Naive thymus-derived CD8-positive, alpha-beta T cell (primary cell): ENCODE measurements at places on chromosomes 5 and 9.

DNA sequence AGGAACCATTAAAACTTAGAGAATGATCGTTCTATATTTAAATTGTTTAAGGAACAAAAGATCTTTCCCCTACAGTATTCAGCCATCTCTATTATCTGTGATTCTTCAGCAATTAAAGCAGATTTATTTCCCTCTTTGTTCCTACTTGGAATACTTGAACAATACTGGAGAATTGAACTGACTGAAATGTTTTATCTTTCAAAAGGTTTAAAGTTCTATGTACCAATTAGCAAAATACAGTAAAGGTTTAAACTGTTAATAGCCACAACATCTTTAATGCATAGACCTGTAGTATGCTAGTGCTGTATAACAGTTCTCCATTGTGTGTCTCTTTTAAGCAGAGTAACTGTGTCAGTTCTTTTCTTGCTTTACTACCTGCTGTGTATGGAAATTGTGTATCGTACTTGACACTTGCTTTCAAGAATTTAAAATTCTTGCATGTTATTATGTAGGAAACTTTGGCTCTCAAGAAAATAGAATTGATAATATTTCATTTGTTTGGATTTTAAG, 54.0 kb downstream of the NDUFS4 start:
- no peak for DNase-seq

- no peak for DNase-seq
These were observed 141.6 kb upstream of the SPRY4 start for GRCh38 chr5:142466195-142466971.

DNA sequence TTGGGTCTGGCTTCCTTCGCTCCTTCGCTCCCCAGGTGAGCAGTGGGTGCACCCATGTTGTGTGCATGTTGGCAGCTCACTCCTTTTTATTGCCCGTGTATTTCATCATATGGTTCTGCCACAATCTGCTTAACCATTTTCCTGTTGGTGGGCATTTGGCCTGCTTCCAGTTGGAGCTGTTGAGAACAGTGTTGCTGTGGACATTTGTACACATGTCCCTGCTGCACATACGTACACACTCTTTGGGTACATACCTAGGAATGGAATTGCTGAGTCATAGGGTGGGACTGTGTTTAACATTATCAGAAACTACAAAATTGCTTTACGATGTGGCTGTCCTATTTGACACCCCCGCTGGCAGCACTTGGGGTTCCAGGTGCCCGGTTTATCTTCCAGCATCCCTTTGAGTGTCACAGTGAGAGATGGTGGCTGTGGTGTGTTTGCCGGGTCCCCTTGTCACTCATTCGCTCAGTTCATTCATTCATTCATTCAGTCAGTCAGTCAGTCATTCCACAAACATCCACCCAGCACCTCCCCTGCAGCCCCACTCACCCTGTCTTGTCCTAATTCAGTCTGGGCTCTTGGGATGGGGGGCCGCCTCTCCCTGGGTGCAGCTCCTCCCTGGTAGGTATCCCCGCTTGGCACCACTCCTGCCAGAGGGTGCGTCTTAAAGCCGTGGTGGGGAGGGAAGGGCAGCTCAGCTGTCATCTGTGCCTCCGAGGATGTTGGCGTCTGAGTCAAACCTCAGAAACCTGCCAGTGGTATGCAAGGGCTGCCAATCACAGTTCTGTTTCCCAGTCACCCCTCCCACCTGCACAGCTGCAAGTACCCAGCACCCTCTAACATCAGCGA, 7.9 kb upstream of the FIBCD1 start:
- no peak for DNase-seq

DNA sequence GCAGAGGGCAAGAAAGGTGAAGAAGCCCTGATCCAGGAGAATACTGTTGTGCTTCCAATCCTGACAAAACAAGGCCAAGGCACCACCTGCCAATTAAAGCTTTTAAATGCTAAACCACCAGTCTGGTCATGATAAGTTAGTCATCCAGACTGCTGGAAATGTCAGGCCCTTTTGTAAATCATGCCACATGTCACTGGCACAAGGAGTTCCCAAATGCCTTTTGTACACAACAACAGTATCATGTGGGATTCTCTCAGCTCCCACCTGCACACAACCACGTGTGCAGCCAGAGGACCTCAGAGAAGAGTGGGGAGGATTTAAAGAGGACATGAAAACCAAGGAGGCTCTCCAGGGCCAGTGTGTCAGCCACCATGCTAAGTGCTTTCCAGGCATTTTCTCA, 99.3 kb downstream of the CDK5RAP2 start:
- no peak for DNase-seq

DNA sequence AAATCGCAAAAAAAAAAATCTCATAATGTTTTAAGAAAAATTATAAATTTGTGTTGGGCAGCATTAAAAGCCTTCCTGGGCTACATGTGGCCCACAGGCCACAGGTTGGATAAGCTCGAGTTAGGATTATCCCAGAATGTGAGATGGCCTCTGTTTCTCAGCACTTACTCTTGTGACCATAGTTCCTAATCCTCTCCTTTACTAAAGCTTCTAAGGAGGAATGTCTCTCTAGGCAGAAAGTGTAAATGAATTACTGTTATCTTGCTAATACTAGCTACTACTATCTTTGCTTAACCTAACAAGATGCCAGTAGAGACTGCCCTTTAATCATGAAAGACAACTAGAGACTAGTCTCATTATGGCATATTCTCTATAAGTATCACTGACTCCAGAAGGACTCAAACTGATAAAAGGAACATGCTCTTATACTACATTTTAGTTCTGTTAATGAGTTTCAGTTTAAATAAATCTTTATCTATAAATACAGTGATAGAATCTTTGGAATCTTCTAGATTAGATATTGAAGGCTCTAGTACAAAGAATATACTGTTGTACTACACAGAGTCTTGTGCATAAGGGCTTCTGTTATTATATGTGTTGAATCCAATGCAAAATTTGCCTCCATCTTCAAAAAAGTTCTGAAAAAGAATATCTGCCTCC, 13.8 kb downstream of the INVS start:
- DNase-seq = no peak

DNA sequence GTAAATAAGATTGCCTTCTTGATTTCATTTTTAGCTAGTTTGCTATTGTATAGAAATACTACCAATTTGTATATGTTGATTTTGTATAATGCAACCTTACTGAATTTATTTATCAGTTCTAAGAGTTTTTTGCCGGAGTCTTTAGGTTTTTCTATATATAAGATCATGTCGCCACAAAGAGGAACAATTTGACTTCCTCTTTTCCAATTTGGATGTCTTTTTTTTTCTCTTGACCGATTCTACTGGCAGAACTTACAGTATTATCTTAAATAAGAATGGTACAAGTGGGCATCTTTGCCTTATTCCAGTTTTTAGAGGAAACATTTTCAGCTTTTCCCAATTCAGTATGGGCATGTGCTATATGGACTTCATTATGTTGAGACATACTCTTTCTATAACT, 624.7 kb upstream of the ACO1 start:
- no peak for DNase-seq

- no peak for DNase-seq
These were observed 215.8 kb downstream of the CEMIP2 start for GRCh38 chr9:71552480-71552879.

- no peak for DNase-seq
These were observed 366.6 kb downstream of the OSTF1 start for GRCh38 chr9:75454891-75455290.

- DNase-seq = no peak
These were observed at the start of gene PCDHB10 for GRCh38 chr5:141192110-141192725. PCDHB10 (plus strand) TSS chr5:141192353; CDS start chr5:141192553, 200 bp downstream.

- no peak for DNase-seq
These were observed 47.7 kb downstream of the PWWP2A start for GRCh38 chr5:160071516-160071915.

DNA sequence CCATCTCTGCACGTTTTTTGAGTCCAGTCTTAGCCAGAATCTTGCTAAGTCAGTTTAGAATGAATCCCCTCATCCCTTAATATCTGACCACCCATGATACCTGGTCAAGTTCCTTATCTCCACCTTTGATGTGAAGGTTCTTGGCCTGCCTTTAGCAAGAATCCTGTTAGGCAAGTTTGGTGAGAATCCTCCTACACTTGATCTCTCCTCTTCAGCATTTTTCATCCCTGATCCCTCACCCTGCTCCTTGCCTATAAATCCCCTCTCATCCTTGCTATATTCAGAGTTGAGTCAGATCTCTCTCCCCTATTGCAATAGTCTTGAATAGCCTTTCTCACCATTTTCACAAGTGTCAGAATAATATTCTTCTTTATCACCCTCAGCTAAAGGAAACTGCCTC, 31.0 kb downstream of the SMIM23 start:
- no peak for DNase-seq

DNA sequence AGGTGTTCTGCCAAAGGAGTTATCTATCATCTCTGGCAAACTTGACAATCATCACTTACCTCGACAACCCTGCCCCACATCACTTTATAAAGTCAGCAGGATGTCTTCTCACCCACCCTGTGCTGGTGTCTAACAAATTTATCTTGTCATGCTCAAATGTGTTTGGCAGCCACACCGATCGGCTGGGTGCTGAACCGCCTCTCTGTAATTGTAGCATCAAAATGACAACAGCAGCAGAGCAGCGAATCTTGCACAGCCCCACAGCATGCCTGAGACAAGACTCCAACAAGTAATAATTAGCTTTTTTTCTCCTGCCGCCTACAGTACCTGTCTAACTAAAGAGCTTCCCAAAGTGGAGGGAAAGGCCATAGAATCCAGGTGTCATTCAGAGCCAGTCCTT, 176.2 kb downstream of the NR3C1 start:
- no peak for DNase-seq

GRCh38 chr5:475704-476101, 32.7 kb downstream of the EXOC3 start:
- no peak for DNase-seq
